Mesenchymal stem cell (in vitro differentiated cells and primary cell): ENCODE measurements at places on chromosomes 3 and 15.

DNA sequence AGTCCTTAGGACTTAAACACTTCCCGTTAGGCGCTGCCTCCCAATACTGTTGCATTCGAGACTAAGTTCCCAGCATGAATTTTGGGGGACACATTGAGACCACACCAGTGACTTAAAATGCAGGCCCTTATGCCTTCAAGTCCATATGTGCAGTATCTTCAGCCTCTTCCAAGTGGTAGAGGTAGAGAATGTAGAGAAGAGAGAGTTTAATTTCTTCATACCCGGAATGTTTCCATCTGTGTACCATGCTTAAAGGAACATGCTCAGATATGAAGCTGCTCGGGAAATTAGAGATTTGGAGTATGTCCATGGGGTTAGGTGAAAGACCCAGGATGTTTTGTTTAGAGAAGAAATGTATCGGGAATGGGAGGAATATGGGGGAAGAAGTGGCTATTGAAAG, 12.6 kb downstream of the DUT start:
- no peak for DNase-seq

DNA sequence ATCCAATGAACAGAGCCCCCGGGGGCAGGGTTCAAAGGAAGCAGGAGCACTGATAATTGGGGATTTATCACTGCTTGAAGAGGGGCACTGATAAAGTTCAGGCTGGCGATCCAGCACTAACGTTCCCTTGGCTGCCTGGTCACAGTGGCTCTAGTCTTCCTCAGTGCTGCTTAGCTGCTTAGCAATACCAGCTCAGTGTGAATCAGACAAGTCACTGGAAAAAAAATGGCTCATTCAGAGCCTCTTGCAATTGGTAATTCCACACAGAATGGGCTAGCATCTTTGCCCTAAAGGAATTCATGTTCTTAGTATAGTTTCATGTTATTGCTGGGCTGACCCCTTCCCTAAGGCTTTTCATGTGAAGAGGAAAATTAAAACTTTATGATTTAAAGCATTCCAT, 95.7 kb upstream of the SLC2A2 start:
- DNase-seq = no peak

GRCh38 chr3:190325923-190326322, 3.7 kb upstream of the CLDN1 start:
- peak; percentile 41 for DNase-seq

DNA sequence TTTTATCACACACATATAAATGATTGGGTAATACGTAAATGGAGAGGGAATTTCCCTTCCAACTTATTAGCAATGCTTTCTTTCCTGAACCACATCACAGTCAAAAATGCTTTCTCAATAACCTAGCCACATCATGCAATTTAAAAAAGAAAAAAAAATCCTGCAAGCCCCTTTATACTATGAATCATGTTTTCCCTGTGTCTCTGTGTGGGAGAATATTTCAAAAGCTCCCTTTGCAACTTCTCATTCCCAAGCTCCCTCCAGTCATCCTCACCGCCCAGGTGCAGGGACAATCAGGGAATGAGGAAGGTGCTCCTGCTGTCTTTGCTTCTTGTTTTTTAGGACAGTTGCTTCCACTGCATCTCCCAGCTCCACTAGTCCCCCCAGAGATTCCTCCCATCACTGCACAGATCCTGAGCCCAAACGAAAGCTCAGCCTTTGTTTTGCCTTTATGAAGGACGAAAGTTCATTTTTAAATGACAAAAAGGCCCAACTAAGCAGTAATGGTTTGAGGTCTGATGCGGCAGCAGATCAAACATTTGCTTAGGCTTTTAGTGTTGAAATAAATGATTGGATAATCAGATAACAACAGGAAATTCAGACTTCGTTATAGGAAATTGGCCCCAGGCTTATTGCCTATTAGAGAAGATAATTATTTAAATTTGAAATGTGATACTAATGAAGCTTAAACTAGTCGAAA, 47.8 kb upstream of the ADGRG7 start:
- DNase-seq = peak; percentile 45

DNA sequence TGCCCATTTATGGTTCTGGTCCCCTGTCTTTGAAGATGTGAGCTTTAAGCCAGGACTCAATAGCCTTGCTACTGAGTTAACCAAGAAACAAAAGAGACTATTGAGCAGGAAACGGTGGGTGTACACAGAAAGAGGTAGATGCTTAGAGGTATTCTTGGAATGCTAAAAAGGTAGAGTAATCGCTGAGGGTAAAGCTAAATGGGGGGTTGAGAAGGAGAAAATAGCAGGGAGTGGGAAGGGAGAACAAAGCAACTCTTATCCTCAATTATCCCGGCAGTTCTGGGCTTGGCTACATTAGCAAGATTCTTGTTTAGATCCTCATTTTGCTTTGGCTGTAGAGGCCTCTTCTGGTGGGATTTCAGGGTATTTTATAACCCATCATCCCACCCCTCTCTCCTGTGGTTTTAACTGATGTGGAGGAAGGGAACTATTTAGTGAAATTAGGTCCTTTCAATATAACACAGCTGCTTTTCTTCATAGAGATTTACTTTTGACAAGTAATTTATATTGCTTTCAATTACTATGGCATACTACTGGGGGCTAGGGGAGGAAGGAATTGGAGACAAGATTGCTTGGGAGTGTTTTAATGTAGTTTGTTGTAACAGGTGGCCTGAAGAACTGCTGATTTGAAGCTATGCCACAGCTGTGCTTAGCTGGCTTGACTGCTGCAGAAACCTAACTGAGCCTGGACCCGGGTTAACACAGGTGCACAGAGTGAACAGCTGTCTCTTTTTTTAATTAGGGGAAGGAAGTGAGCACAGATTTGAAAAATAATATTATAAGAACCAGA, 234.3 kb upstream of the CCDC54 start:
- no peak for DNase-seq

DNA sequence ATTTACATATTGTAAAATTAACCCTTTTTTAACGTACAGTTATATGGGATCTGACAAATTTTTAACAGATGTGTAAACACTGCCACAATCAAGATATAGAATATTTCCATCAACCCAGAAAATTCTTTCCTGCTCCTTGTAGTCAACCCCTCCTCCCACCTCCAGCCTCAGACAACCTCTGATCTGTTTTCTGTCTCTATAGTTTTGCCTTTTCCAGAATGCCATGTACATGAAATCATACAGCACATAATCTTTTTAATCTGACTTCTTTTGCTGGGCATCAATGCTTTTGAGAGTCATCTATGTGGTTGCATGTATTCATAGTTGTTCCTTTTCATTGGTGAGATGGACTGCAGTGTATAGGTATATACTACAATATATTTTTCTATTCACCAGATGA, 153.0 kb downstream of the SMAD6 start:
- no peak for DNase-seq

GRCh38 chr3:36295296-36295695, 85.0 kb upstream of the STAC start:
- no peak for DNase-seq

- no peak for DNase-seq
Measured at GRCh38 chr15:101191242-101191641, 60.6 kb downstream of the CHSY1 start.

DNA sequence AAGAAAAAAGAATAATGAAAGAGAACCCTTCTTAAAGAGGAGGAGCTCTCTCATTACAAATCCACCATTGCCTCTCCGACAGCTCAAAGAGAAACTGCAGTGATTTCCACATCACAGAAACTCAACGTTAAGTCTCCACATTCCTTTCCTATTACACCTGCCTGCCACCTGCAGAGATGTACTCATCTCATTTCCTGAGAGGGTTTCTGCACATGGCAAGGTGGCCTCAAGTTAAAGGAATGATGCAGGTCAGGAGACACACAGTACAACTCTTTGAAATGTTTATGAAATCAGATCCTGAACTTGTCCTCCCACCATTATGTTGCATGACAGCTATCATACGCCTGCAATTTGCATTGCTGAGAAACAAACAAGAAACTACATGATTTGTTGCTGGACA, 458.4 kb upstream of the ADAMTS9 start:
- DNase-seq = peak; percentile 11

- peak; percentile 70 for DNase-seq
Measured at GRCh38 chr3:42012935-42013690, 51.2 kb upstream of the ULK4 start.

DNA sequence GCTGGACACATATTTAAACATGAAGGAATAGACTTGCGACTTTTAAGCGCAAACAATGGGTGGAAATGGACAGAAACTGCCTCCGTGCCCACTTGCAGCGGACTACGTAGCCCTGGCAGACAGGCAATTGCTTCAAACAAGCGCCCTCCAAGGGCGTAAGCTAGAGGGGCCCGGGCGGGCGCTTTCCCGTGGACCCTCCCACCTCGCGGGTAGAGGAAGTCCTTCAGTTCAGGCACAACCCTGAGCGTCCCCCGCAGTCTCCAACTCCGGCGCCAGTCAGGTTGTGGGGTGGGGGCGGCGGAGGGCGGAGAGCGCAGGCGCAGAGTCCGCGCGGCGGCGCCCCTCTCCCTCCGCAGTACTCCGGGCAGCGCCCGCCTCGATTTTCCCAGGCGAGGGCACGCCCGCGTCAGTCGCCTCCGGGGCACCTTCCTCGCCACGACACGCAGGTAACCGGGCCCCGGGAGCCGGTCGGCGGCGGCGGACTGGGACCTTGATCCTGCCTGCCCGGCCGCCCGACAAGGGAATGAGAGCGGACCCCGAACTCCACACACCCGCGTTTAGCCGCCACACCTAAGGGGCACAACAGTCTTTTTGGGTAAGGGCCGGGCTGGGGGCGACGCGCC, at the start of gene SLC35G2:
SLC35G2 (plus strand) TSS at position 358 of the 623 bp plus-strand sequence. CDS start 35,335 bp downstream, outside the sequence.
- peak; percentile 61 for DNase-seq

DNA sequence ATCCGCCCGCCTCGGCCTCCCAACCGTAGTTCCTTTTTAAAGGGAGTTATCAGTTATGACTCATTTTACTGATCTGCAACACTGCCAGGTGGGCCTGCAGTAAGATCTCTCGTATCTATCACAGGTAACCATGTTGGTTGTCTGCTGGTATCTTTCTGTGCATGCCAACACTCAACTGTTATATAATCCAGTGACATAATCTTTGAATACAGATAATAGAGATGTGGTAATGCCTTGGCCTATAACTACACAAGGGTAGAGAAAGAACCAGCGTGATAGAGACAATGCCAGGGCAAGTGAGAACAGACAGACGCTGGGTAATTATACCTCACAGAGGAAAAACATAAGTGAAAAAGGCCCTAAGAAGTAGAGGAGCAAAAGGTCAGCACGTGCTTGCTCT, 11.0 kb upstream of the ARPP19 start:
- DNase-seq = no peak

- no peak for DNase-seq
Measured at GRCh38 chr3:187850258-187850921, 105.1 kb upstream of the BCL6 start.

GRCh38 chr3:155701882-155702465, 42.9 kb downstream of the PLCH1 start:
- DNase-seq = peak; percentile 64

- DNase-seq = no peak
Measured at GRCh38 chr3:3906171-3906570, 106.9 kb downstream of the LRRN1 start.

DNA sequence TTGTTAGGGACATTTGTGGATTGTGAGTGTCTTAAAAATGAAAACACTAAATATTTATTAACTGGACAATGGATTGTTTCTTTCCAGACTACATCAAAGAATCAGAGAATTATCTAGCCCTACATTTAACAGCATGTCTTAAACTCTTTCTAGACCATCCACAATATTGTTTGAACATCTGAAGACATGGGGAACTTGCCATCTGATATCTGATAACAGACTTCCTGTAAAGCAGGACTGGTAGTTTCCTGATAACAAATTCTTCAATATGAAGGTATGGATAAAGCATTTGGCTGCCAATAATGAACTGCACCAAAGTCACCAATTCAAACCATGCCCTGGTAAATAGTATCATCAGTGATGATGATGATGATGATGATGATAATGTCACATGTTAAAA, 26.2 kb upstream of the HACD2 start:
- DNase-seq = no peak

DNA sequence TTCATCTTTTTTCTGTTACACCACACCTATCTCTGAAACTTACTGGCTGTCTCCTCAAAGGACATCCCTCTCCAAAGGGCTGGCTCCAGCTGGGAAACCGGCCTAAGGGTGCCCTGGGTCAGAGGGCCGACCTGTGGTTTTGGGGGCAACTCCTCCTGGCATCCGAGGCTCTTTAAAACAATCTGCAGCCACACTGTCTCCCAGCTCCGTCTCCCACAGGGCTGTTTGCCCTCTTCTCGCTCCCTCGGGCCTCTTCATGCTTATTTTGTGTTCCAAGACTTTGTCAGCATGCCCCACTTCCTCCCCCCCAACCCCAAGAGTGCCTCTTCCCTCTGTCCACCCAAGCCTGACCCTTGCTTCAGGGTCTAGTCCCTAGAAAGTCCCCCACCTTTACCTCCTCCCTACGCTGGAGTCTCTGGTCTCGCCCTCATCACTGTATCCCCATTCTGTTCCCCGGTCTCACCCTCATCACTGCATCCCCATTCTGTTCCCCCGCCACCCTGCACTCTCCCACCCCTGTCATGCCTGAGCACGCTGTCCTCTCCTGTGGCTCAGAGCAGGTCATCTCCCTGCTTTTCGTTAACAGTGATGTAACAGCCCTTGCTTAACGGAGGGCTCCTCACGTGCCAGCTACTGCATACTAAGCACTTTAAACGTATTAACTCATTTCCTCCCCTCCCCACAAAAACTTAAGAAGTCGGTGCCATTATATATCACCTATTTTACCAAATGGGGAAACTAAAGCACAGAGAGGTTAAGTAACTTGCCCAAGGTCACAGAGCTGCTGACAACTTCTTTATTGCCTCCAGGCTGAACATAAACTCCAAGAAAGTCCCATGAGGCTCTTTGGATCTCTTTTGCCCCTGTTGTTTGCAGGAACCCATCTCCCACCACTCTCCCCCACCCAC, 1.1 kb upstream of the CSK start:
- peak; percentile 86 for DNase-seq

DNA sequence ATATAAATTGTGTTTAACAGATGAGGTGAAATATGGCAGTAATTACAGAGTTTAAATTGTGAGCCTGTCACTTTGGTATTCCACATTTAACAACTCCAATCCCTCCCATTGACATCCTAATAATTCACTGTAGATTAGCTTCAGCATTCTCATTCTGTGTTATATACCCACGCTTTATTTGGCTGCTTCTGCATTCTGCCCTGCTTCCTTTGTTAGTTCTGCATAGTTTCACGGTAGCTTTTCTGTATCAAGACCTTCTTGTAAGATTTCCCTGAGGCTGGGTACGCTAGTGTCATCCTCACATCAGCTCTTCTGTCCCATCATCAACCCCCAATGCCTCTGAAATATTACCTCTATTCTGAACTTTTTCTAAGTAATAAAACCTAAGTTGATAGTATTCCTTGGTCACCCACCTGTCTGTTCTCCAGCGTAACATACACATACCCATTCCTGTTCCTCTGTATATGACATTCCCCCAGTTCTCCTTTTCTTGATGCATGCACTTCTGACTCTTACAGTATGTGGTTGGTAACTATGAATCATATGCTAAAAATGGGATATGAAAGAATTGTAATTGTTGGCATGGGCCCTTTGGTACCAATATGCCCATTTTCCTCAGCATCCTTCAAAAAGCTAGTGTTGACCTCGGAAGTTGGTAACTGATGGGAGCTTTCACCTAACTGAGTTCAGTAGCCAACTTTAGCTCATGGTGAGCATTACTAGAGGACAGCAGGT, 171.2 kb downstream of the KLHL25 start:
- peak; percentile 46 for DNase-seq
